NCI-H510A treated with DMSO at 0.1 percent for 48 hours (cell line): ENCODE measurements at places on chromosomes 12 and 14.
A peak's percentile ranks its signal among the peaks of the same experiment; 100 is the strongest.

DNA sequence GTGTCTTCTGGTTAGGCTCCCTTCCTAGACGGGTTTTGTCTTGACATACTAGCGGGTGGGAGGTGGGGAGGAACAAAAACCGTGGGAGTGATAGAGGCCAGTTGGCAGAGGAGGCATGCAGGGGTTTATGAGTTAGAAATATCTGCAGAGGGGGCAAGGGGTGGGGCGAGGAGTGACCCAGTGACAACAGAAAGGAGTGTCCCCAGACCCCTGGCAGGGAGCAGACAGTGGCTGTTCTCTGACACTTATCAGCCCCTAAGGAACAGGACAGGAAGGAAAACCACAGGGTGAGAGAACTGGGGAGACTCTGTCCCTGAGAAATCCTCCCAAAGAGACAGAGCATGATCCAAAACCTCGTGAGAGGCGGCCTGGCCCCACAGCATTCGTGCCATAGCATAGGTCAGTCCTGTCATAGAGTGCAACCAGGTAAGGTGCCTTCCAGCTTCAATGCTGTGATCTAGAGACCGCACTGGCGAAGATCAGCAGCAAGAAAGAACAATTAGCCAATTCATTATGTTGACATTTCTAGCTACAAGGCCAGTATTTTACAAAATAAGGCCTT, 141.4 kb downstream of the CRADD start:
- DNase-seq, result no peak

DNA sequence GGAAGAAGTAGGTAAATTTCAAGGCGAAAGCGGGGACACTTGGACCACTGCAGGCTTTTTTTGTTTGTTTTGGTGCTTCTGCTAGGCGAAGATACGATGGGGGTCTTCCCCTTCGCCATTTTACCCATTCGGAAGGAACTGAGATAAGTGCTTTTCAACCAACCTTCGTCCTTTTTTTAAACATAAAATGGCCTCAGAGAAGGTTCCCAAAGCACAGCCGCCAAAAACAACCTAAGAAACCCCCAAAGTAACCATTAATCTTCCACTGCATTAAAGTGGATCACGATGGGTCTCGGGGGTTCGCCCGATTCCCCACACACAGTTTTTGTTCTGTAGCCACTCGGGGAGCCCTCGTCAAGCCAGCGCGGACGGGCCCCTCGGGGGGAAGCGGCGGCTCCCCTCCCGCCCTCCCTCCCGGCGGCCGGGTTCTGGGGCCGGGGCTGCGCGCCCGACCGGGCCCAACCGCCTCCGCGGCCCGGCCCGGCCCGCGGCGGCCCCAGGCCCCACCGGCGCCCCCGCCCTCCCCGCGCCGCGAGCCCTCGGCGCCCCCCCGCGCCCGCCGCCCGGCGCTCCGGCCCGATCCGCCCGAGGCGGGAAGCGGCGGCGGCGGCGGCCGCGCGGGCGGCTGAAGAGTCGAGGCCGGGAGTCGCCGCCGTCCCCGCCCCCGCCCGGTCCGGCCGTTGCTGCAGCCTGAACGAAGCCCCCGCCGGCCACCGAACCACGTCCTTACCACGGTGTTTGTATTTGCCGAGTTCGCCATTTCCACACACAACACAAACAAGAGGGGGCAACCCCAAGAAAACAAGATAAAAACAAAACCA, 790 bp downstream of the GTF2A1 start:
- DNase-seq, result peak; percentile 65

DNA sequence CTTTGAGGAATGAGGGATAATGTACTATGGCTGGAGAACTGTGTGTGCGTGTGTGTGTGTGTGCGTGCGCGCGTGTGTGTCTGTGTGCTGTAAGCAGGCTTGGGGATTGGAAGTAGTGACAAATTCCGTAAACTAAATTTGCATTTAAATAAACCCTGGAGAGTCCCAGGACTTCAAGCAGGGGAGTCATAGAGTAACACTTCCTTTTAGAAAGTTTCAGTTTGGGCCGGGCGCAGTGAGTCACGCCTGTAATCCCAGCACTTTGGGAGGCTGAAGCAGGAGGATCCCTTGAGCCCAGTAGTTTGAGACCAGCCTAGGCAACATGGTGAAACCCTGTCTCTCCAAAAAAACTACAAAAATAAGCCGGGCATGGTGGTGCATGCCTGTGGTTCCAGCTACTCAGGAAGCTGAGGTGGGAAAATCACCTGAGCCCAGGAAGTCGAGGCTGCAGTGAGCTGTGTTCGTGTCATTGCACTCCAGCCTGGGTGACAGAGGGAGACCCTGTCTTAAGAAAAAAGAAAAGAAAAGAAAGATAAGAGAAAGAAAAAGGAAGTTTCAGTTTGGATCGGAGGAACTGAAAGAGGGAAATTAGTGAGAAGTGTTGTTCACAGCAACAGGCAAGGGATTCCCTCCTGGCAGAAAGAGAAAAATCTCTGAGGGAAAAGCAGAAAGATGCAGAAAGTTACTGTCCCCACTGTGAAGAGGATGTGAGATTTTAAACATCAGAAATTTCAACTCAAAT, 222.7 kb upstream of the SOX5 start:
- DNase-seq, result no peak

- no peak for DNase-seq
Measured at GRCh38 chr12:6367065-6367968, 8.0 kb downstream of the SCNN1A start.
